ENCODE measurements at places on chromosomes 7 and 10.

DNA sequence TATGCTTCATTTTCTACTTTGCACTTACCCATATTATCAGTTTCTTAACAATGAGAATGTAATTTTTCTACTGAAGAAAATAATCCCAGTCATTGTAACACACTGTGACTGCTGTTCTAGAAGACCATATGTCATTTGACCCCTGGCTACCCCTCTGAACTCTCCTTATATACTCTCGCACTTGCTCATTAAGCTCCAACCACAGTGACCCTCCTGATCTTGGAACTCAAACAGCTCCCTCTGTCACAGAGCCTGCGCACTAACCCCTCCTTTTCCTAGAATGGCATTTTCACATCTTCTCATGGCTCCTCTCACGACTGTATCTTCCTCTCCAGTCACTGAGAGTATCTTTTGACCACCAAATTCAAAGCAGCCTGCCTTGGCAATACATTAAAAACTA is 169.7 kb downstream of the CACNA2D1 start:
- DNase-seq, result no peak

- DNase-seq, result peak; percentile 92
Measured at GRCh38 chr7:97024209-97025129, at the start of gene DLX5. Gene DLX5, minus strand, starts transcription at chr7:97024831. Its CDS starts 208 bp downstream, at chr7:97024623.

DNA sequence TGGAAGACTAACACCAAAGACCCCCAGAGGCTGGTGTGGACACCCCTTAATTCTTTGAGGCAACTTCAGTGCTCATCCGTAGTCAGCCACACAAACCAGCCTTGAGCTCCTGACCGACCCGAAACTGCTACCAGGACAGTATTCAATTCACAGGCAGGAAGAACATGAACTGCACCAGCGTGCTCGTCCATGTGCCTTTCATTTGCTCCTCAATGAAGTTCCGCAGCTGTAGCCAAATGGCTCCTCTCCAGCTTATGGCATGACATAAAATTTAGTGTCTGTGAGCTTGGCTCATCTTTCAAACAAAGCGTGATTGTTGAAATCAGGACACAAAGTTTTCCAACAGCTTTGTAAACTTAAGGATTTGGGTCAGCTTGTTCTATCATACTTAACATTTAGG is 144.1 kb upstream of the FAM171A1 start:
- no peak for DNase-seq

DNA sequence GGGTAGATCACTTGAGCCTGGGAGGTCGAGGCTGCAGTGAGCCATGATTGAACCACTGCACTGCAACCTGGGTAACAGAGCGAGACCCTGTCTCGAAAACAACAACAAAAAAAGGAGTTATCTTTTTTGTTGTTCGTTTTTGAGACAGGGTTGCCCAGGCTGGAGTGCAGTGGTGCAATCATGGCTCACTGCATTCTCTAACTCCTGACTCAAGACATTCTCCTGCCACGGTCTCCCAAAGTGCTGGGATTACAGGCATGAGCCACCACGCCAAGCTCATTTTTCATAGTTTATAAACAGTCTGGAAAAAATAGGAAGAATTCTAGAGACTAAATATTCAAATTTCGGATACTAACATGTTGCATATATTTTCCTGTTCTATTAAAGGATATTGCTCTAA is 29.4 kb downstream of the SFXN4 start:
- no peak for DNase-seq
